ENCODE measurements at places on chromosomes 3 and 15.
A peak's percentile ranks its signal among the peaks of the same experiment; 100 is the strongest.

- DNase-seq = no peak
Observed at GRCh38 chr15:83960192-83960829, 275.3 kb upstream of the GOLGA6L4 start.

DNA sequence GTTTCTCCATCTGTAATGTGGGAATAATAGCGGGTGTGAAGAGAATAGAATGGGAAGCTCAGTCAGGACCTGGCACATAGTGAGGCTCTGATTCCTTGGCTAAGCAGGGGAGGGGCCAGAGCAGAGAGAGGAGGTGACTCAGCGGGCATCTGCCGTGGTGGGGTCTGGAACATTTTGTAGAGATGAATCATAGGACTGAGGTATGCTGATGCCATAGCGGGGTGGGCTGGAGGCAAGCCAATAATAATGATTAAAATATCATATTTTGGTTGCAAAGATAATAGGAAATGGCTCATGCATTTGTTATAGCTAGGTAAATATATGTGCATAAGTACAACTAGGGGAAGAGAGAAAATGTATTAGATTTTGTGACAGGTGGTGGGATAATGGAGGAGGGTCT, 11.2 kb downstream of the TGM4 start:
- peak; percentile 99 for DNase-seq

GRCh38 chr3:167493244-167493643, 19.4 kb upstream of the SERPINI2 start:
- DNase-seq = no peak

- peak; percentile 14 for DNase-seq
Observed at GRCh38 chr15:72584006-72584405, 70.5 kb upstream of the GOLGA6B start.
